ENCODE measurements at places on chromosomes 2 and 18.

DNA sequence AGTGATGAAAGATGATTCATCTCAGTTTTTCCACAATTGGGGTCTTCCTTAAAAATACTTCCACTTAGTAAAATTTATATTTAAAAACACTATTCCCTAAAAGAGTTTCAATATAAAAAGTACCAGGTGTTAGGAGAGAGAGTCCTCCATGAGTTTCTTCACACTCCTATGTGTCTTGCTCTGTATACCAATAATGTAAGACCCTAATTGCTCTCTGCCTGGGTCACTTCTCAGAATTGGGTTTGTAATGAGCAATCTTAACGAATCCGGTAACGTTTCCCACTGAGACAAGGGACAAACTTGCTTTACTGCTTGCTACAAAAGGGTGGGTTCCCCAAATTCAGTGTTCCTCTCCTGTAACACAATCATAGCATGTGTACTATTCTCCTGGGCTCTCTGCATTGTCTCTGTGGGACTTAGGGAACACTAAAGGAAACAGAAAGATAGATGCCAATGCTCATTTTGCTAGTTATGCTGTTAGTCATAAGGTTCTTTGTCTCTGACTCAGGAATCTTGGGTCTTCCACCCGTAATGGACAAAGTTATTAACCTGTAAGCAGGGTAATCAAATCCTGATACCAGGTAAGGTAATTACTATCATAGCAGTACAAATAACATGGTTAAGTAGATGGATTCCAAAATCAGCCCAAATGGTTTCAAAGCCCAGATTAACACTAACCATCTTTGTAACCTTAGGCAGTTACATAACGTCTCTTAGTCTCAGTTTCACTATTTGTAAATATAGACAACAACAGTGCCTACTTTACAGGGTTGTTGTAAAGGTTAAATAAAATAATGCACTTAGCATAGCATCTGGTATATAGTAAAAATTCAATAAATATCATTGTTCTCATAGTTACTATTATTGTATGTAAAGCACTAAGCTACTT lies 46.3 kb downstream of the ITSN2 start:
- DNase-seq: no peak

DNA sequence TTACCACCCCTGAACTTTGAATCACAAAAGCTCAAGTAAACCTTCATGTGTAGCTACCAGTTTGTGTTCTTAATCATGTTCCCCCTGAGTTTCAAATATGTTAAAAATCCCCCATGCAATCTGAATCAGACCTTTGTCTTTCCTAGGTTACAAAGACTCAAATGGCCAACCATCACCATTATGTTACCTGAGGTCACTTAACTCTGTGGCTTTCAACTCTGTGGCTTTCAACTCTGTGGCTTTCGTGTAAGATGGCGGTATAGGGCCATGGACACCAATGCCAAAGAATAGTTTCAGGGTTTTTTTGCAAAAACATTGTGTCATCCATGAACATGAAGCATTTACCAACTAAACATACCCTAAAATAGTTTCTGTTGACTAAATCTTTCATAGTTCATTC lies 6.7 kb downstream of the ERMN start:
- DNase-seq: no peak

- no peak for DNase-seq
Measured at GRCh38 chr2:156697906-156698305, 261.7 kb downstream of the GPD2 start.

DNA sequence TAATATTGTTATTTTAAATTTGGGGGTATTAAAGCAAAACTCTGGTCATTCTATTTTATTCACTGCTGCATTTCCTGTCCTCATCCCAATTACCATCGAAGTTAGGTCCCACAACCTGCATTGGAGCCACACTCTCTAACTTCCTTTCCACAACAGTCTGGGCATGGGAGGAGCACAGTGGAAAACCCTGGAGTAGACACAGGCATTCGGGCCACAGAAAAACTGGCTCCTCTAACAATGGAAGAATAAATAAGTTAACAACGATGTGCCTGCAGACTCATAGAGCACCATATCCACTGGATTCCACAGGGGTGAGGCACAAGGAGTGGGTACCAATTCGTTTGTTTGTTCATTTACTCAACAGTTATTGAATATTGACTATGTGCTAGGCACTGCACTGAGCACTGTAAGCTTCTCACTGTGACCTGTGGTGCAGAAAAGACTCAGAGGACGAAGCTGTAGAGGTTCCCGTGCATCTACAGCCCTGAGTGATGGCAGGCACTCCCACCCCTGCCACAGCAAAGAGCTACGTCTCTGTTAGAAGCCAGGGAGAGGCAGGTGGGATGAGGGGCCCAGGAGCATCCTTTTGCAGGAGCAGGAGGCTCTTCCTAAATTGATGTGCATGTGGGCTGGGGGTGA lies 154.2 kb upstream of the PGAP1 start:
- no peak for DNase-seq

GRCh38 chr2:172457536-172457935 lies 30.1 kb downstream of the ITGA6 start:
- DNase-seq: no peak

Measured in CD4-positive, alpha-beta T cell treated with Interleukin-4 for 4 hours (primary cell).